CD8-positive, alpha-beta memory T cell (primary cell): ENCODE measurements at places on chromosomes 5 and 9. TPM values are rescaled to one million over a fixed set of nuclear protein-coding genes. Genes with fewer than 3 reads are reported as not detected.

- H3K36me3 ChIP-seq, result no peaks in the 10 kb centered on the region
- H3K4me1 ChIP-seq, result no peaks in the 10 kb centered on the region
- H3K27me3 ChIP-seq, result no peaks in the 10 kb centered on the region
- no peak for DNase-seq
Observed at GRCh38 chr5:179240561-179240960, 104.7 kb downstream of the ADAMTS2 start.

DNA sequence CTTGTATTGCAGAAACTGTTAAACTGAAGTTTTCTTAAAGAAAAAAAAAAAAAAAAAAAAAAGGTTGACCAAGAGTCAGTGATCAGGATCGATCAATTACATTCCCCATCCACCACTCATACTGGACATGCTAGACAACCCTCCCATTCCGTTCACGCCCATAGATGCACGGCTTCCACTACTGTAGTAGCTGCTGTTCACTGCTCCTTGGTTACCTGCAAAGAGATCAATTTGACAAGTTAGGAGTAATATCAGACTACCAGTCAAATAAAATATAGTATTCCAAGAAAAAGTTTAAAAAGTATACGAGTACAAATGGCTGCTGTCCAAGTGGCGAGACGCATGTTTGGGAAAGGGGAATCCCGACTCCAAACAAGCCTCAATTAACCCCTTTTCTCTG, 8.7 kb downstream of the HNRNPH1 start:
- H3K27me3 ChIP-seq, result no peaks in the 10 kb centered on the region
- H3K36me3 ChIP-seq, result peaks cover 88% of the 10 kb centered on the region
- H3K4me1 ChIP-seq, result peaks cover 41% of the 10 kb centered on the region
- no peak overlapping the region for H3K27ac ChIP-seq
- no peak overlapping the region for H3K4me3 ChIP-seq

- peak; percentile 26 for DNase-seq
- no peak overlapping the region for H3K4me3 ChIP-seq
- no peaks in the 10 kb centered on the region for H3K4me1 ChIP-seq
- no peaks in the 10 kb centered on the region for H3K36me3 ChIP-seq
- no peaks in the 10 kb centered on the region for H3K27me3 ChIP-seq
Observed at GRCh38 chr9:135492886-135493669, 7.4 kb upstream of the MRPS2 start.

GRCh38 chr5:148408092-148408491, 24.3 kb downstream of the FBXO38 start:
- no peaks in the 10 kb centered on the region for H3K27me3 ChIP-seq
- no peak overlapping the region for H3K4me3 ChIP-seq
- peaks cover 50% of the 10 kb centered on the region for H3K36me3 ChIP-seq
- H3K27ac ChIP-seq, result no peak overlapping the region

DNA sequence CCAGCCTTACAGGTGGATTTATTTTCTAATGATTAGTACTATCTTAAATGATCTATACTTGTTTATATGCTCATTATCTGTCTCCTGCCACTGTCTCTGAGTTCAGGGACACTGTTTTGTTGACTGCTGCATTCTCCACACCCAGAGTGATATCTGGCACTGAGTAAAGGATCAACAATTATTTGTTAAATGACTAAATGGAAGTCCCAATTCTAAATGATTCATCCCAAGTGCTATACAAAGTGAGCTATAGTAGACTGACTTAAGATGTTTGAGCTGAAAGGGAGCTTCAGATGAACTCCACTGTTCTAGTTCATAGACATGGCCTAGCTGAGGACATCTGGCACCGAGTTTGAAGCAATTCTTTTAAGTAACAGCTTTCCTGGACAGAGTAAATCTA, 40.5 kb downstream of the ITGA2 start:
- H3K36me3 ChIP-seq, result no peaks in the 10 kb centered on the region
- no peak overlapping the region for H3K4me3 ChIP-seq
- H3K27me3 ChIP-seq, result no peaks in the 10 kb centered on the region
- no peak overlapping the region for H3K27ac ChIP-seq
- no peaks in the 10 kb centered on the region for H3K4me1 ChIP-seq
- DNase-seq, result no peak

GRCh38 chr5:71883742-71884103, 164.6 kb downstream of the CARTPT start:
- no peaks in the 10 kb centered on the region for H3K36me3 ChIP-seq
- H3K4me3 ChIP-seq, result no peak overlapping the region
- no peaks in the 10 kb centered on the region for H3K27me3 ChIP-seq
- DNase-seq, result no peak
- no peaks in the 10 kb centered on the region for H3K4me1 ChIP-seq
- H3K27ac ChIP-seq, result no peak overlapping the region

DNA sequence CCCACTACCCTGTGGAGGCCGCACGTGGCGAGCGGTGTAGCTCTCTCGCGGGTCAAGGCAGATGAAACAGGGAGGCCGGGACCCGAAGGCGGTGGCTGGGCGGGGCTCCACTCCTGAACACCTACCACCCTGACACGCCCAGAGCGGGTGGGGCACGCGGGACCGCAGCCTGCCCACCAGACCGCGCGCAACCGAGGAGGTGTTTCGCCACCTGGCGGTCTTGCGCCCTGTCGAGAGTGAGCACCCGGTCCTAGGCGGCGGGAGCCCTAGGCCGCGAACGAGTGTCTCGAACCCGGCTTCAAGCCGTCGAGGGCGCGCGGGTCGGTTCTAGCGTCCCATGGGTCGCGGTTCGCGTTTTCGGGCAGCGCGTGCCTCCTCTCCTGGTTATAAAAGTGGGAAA, 2.2 kb upstream of the EXOSC3 start:
- no peaks in the 10 kb centered on the region for H3K27me3 ChIP-seq
- H3K27ac ChIP-seq, result no peak overlapping the region
- H3K36me3 ChIP-seq, result peaks cover 10% of the 10 kb centered on the region
- no peak overlapping the region for H3K4me3 ChIP-seq
- H3K4me1 ChIP-seq, result peaks cover 22% of the 10 kb centered on the region
- DNase-seq, result peak; percentile 46

DNA sequence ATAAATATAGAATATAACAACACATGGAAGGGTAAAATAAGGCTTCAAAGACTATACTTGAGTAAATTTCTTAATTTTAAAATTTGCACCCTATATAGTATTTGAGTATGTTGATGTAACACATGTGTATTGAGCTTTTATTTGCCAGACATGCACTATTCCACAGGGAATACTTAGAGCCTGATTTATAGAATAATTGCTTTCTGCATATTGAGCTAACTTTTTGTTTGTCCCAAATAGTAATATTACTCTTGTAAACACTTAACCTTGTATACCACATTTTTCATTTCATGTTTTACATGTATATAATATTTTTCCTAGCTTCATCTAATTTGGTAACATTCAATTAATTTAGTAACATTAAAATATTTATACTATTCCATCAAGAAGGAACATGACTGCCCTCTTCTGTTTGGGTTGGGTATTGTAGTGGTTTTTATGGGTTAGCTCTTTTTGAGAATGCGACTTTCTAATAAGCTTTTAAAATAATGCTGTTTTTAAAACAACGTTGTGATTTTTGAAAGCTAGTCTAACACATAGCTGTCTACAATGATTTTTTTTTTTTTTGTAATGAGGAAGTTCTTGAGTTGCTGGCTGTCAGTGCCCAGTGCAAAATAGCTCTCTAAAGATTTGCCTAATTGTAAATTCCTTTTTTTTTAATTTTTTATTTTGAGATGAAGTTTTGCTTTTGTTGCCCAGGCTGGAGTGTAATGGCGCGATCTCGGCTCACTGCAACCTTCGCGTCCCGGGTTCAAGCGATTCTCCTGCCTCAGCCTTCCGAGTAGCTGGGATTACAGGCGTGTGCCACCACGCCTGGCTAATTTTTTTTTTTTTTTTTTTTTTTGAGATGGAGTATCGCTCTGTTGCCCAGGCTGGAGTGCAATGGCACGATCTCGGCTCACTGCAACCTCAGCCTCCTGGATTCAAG, 4.8 kb downstream of the SUB1 start:
- H3K27me3 ChIP-seq, result no peaks in the 10 kb centered on the region
- peak; percentile 52 for DNase-seq
- H3K27ac ChIP-seq, result no peak overlapping the region
- no peak overlapping the region for H3K4me3 ChIP-seq
- peaks cover 46% of the 10 kb centered on the region for H3K36me3 ChIP-seq

GRCh38 chr5:142894749-142895148, 124.6 kb downstream of the ARHGAP26 start:
- peaks cover 5% of the 10 kb centered on the region for H3K36me3 ChIP-seq
- DNase-seq, result no peak
- H3K4me3 ChIP-seq, result no peak overlapping the region
- no peaks in the 10 kb centered on the region for H3K4me1 ChIP-seq
- H3K27ac ChIP-seq, result no peak overlapping the region

DNA sequence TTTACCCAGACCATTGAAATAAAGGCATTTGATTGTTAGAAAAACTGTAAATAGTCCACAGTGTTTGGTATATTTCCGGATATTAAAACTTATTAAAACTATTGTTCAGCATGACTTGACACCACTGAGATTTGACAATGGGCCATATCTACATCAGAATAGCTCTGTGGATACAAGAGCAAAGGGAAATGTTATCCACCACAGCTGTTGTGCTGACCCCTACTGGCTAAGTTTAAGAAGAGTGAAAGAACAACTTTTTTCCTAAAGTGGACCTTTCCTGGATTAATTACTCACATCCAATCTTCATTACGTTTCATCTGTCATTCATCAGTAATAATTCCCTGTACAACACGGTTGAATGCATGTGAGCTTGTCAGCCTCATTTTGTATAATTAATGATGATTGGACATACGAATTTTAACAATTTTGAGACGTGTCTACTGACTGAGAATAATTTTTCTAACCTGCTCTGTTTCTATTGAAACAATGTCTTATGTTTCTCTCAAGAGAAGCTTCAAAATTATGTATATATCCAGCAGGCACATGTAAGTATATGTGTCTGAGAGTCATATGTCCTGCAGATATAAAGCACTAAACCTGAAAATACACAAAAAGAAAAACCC, 1952.6 kb downstream of the MAT2B start:
- H3K27me3 ChIP-seq, result no peaks in the 10 kb centered on the region
- H3K27ac ChIP-seq, result no peak overlapping the region
- DNase-seq, result no peak
- H3K4me1 ChIP-seq, result no peaks in the 10 kb centered on the region
- H3K4me3 ChIP-seq, result no peak overlapping the region

- peaks cover 28% of the 10 kb centered on the region for H3K4me1 ChIP-seq
- peaks cover 9% of the 10 kb centered on the region for H3K36me3 ChIP-seq
- no peak overlapping the region for H3K4me3 ChIP-seq
- no peaks in the 10 kb centered on the region for H3K27me3 ChIP-seq
- DNase-seq, result no peak
Observed at GRCh38 chr5:62340392-62340791, 34.4 kb downstream of the KIF2A start.

DNA sequence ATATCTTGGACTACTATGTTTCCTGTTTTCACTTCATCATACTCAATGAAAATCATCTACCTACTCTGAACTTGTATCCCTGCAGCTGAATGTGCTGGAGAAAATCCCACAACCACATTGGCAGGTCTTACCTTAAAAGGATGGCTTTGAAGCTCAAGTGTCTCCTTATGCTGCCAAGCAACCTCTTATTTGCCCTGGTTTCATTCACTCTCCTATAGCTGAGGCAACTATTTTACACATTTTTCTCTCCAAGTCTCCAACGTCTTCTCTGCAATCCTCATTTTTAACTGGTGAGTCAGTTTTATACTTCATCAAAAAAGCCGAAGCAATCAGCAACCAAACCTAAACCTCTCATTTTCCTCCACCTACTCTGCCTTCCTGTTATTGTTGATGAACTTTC, 49.7 kb downstream of the POU4F3 start:
- H3K36me3 ChIP-seq, result no peaks in the 10 kb centered on the region
- no peak overlapping the region for H3K4me3 ChIP-seq
- DNase-seq, result no peak
- no peaks in the 10 kb centered on the region for H3K27me3 ChIP-seq
- H3K27ac ChIP-seq, result no peak overlapping the region

- no peak overlapping the region for H3K4me3 ChIP-seq
- H3K27me3 ChIP-seq, result no peaks in the 10 kb centered on the region
- H3K27ac ChIP-seq, result no peak overlapping the region
- DNase-seq, result no peak
Observed at GRCh38 chr9:3193791-3194190, 332.0 kb downstream of the RFX3 start.

DNA sequence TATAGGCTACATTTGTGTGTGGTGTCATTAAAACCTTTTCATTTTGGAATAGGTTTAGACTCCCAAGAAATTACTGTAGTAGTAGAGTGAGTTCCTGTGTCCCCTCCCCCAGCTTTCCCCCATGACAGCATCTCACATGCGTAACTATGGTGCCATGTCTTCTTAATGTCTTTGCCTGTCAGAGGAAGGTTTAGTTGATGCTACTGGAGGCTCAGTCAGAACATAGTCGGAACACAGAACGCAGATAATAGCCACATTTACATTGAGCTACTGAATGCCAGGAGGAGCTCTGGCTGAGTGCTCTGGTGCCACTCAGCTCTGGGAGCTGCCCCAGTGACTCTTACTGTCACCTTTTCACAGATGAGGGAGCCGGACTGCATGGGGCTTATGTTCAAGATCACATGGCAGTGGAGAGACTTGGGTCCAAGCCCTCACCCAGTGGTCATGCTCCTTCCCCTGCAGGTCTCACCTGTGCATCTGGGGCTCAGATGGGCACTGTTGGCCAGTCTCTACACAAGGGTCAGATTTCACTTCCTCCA, 223.6 kb downstream of the AOPEP start:
- H3K27me3 ChIP-seq, result no peaks in the 10 kb centered on the region
- no peaks in the 10 kb centered on the region for H3K36me3 ChIP-seq
- no peak overlapping the region for H3K4me3 ChIP-seq
- no peak overlapping the region for H3K27ac ChIP-seq
- peaks cover 32% of the 10 kb centered on the region for H3K4me1 ChIP-seq
- no peak for DNase-seq

DNA sequence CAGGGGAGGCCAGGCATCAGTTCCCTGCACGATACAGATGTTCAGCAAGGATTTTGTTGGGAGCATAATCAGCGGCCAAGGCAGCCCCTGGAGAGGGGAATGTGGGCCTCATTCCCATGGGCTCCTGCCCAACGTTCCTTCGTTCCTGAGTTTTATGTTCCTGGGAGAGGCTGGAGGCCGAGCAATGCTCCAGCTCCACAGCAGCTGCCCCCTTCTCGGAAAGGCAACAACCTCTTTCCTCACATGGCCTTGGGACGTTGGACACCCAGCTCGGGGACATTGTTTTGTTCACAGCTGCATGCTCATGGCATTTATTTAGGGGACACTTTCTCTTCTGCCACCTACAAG, 63.8 kb upstream of the COL15A1 start:
- H3K27ac ChIP-seq, result no peak overlapping the region
- no peaks in the 10 kb centered on the region for H3K36me3 ChIP-seq
- no peaks in the 10 kb centered on the region for H3K4me1 ChIP-seq
- no peaks in the 10 kb centered on the region for H3K27me3 ChIP-seq
- H3K4me3 ChIP-seq, result no peak overlapping the region
- no peak for DNase-seq

Gene PFN3
- not detected for polyA plus RNA-seq

Gene HTR1A
- polyA plus RNA-seq, result not detected

Gene LCN10
- 0.22 TPM for polyA plus RNA-seq

Gene IL9
- polyA plus RNA-seq, result not detected

Gene SLC45A2
- not detected for polyA plus RNA-seq

Gene NEUROG1
- not detected for polyA plus RNA-seq

Gene GMCL2
- polyA plus RNA-seq, result not detected

Gene RNF208
- polyA plus RNA-seq, result not detected

Gene PRRT1B
- polyA plus RNA-seq, result not detected
